ENCODE measurements at places on chromosomes 3 and 15.

GRCh38 chr3:52703341-52703740 lies 2.2 kb downstream of the GLT8D1 start:
- DNase-seq, result no peak

DNA sequence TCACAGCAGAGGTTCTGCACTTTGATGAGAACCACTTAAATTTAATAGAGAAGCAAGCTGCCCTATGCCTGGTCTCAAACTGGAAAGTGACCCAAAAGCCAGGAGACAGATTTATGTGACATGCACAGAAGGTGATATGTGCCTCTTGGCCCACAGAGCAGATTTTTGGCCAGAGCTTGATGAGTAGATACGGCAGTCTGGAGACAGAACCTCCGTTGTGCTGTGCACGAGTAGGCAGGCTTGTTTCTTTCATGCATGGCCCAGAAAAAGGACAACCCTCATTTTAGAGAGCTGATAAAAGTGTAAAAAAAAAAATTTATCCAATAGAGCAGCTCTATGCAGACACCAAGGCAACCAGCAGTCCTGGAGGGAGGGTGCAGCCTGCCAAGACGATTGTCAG lies 423.1 kb downstream of the CNTN6 start:
- no peak for DNase-seq

- no peak for DNase-seq
Observed at GRCh38 chr3:5226783-5227182, 39.3 kb downstream of the EDEM1 start.

DNA sequence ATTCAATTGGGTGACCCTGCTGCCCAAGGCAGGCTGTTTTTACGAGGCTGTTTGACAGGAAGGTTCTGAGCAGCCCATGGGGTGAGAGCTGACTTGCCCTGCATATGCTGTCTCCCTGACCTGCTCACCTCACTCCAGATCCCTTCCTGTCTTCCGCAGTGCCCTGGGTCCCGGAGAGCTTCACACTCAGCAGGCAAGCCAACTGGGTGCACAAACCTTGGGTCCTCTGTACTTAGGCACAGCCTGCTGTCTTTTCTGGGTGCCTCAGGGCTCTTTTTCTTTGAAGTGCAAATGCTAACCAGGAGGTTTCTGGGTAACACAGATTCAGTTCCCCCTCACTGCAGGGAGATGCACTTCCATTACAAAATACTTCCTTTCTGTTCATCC lies 32.8 kb downstream of the ZXDC start:
- no peak for DNase-seq

GRCh38 chr15:101149864-101150722 lies 101.8 kb downstream of the CHSY1 start:
- DNase-seq, result no peak
